ENCODE measurements at places on chromosomes 2 and 18.
A peak's percentile ranks its signal among the peaks of the same experiment; 100 is the strongest.

DNA sequence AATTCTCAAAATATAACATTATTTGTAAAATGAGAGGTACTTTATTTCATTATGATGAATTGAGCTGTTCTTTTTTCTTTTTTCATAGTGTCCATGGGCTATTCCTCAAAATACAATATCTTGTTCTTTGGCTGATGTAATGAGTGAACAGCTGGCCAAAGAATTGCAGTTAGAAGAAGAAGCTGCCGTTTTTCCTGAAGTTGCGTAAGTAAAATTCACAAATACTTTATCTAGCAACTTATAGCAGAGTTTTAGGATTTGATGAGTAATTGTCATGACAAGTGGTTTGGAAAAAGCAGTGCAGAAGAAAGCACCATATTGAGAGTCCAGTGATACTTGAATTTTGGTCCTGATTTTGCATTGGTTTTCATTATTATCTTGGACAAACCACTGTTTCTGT is 9.8 kb downstream of the RIOK3 start:
- no peak for DNase-seq

GRCh38 chr2:151891566-151892194 is 63.5 kb upstream of the ARL5A start:
- DNase-seq, result no peak

DNA sequence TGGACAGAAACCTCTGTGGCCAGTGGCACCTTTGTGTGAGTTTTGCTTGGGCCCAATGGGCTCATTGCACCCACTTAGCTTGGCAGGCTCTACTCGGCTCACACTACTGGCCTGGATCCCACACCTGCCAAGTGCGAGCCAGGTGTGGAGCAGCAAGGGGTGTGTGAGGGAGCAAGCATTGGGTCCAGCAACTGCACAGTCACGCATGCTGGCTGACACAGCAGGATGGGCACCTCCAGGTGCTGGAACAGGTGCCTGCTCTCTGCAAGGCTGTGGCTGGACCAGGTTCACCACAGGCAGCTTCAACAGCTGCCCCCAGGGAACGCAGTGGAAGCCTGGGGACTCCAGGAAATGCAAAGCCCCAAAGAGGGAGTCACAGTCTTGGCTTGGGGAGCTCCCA is 94.2 kb downstream of the DOK6 start:
- DNase-seq, result no peak

DNA sequence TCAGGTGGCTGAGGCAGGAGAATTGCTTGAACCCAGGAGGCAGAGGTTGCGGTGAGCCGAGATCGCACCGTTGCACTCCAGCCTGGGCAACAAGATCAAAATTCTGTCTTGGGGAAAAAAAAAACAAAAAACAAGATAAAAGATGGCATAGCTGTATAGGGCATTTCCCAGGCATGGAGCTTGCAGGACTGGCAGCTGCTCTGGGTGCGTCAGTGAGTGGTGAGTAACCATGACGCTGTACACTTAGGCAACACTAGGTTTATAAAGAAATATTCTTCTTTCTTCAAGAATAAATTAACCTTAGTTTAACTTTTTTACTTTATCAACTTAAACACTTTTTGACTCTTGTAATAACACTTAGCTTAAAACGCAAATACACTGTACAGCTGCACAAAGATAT is 15.4 kb downstream of the TGOLN2 start:
- no peak for DNase-seq

GRCh38 chr2:120963997-120964705 is 228.5 kb downstream of the GLI2 start:
- no peak for DNase-seq

- peak; percentile 19 for DNase-seq
These were observed 35.8 kb downstream of the SKOR2 start for GRCh38 chr18:47215554-47216138.

DNA sequence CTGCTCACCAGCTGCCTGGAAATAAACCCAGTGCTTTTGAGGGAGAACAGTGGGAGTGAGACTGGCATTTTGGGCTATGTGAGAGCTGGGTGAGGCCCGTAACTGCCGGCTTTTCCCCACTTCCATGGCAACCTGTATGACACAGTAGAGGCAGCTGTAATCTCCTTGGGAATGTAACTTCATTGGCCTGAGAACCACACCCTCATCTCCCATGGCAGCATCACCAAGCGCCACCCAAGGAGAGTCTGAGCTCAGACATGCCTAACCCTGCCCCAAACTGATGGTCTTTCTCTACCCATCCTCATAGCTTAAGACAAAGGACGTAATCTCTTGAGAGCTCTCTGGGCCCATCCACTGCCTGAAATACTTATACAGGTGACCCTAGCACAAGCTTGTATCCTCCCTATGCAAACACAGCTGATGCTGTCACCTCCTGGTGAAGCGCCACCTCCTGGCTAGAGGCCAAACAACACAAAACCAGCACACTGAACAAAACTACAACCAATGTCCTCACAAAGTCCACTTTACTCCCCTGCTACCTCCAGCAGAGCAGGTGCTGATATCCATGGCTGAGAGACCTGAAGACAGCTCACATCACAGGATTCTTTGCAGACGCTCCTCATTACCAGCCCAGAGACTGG is 763.4 kb upstream of the NRXN1 start:
- DNase-seq, result no peak

- no peak for DNase-seq
These were observed 875 bp upstream of the MAP3K19 start for GRCh38 chr2:135048122-135048521.

DNA sequence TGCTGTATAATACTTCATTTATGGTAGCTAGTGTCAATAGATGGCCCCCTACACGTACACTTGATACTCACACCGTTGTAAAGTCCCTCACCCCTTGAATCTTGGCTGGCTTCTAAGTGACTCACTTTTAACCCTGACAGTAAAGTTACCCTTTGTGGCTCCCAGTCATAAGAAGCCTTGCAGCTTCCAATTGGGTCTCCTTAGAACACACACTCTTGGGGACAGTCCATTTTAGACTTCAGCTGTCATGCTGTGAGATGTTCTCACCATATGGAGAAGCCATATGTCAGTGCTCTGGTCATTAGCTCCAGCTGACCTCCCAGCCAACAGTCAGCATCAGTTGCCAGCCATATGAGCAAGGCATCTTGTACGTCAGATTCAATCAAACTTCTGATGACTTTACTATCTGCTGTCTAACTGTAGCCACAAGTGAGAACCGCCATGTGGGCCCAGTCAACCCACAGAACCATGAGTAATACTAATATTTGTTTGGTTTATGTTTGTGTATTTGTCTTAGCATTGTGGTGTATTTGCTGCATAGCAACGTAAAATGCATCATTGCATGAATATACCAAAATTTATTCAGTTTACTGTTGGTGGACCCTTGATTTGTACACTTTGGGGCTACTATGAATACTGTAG is 68.3 kb downstream of the PTPN4 start:
- DNase-seq, result no peak

DNA sequence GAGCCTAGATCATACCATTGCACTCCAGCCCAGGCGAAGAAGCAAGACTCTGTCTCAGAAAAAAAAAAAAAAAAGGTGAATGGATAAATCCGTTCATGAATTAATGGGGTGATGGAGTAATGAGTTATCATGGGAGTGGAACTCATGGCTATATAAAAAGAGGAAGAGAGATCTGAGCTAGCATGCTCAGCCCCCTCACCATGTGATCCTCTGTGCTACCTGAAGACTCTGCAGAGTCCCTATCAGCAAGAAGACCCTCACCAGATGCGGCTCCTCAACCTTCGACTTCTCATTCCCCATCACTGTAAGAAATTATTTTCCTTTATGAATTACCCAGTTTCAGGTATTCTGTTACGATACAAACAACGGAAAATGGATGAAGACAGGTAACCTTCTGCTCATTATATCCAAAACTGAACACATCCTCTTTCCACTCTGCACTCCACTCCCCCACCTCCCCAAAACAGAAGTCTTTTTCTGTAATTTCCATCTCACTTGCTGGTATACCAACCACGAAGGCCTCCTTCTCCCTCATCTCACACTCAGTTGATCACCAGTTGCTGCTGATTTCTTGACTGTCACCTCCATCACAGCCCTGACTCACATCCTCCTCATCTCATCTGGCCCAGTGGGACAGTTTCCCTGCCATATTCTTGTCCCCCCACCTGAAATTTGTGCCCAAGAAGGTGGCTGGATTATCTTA is 8.8 kb downstream of the RETREG2 start:
- no peak for DNase-seq

DNA sequence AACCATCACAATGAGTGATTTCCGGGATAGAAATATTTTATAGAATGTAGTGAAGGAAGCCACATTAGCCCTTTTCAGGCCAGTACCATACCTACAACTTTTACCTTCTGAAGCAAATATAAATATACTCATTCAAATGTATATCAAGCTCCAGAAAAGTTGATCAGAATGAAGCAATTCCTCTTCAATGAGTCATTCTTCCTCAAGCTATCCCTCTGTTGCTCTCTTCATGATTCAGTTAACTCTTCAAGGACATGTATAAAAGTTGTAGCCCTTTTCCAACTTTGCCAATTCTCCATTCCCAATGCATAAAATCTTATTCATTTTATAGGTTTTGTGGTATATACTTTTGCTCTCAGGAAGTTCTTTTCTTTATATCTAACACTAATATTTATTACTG is 242.1 kb upstream of the RGPD4 start:
- DNase-seq, result no peak

DNA sequence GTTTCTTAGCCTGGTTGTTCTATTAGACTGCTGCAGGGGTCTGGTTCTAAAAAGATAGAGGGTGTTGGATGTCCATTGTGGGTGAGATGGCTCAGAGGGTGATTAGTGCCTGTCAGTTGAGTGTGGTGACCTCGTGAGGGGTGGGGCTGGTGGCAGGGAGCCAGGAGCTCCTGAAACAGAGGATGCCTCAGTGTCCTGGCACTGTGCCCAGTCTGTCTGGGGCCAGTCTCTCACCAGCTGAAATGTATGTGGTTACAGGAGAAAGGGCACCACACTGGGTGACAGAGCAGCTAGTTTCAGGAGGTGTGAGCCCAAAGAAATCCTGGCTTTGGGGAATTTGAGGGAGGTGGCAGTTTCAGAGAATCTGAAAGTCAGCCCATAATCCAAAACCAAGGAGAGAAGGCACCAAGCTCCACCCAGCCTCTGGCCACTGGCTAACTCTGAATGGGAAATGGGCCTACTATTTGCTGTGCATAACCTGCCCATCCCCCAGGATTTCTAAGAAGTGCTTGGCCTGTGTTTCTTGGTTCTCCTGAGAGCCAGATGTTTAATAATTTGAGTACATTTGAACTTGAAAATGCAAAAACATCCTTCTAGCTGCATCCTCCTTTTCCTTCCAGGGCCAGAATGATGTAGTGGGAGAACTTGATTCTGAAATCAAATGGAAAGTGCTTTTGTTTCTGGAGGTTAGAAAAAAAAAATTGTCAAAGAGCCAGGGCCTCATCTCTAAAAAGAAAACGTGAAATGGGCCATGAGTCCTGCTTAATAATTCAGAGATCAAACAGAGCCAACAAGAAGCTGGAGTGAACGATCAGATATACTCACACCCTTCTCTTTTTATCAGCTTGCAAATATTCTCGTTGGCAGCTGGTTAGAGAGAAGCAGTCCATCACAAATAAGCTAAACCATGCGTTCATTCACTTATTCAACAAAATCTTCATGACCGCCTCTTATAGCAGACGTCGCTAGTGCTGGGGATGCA is 92.3 kb downstream of the B3GNT2 start:
- DNase-seq, result no peak

- no peak for DNase-seq
These were observed 85.6 kb upstream of the ST3GAL5 start for GRCh38 chr2:85974390-85974789.

DNA sequence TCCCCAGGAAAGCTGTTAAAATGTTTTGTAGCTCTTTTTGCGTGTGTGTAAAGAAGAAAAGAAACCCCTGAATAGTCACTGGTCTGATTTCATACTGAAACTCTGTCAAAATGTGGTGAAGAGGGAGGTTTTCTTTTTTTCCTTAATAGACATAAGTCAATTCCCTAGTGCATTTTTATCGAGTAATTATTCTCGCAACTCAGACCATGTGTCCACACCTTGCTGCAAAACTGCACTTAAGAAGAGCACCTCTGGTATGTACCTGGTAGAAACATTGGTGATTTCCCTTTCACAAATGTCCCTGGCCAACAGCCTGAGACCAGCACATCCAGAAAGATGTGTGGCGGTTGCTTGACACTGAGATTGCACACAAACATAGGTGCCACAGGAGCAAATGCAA is 159.9 kb downstream of the ZNF521 start:
- no peak for DNase-seq

- DNase-seq, result no peak
These were observed 339.5 kb upstream of the GCFC2 start for GRCh38 chr2:76050196-76050595.

DNA sequence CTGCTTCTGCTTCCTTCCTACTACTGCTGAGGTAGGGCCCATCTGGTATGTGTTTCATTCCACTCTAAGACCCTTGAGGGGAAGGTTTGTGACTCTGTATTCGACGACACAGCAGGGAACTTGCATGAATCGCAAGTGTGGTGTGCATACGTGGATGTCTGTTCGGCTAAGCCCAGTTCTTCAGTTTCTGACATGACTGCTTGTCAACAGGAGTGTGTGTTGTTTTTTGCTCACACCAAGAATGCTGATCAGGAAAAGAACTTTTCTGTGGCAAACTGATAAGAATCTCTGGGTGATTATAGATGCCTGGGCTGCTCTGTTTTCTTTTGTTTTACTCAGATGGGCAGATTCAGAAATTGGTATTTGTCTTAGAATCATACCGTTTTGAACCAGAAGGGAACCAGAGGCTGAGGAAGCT is 22.0 kb downstream of the TNFRSF11A start:
- DNase-seq, result no peak

- no peak for DNase-seq
These were observed 267.0 kb upstream of the HS6ST1 start for GRCh38 chr2:128585706-128586105.

- DNase-seq, result no peak
These were observed 652 bp downstream of the SH3YL1 start for GRCh38 chr2:263022-263738.

- DNase-seq, result no peak
These were observed 38.6 kb downstream of the PTPRM start for GRCh38 chr18:7605705-7606104.

- DNase-seq, result no peak
These were observed 106.9 kb downstream of the LIPG start for GRCh38 chr18:49668574-49669275.

DNA sequence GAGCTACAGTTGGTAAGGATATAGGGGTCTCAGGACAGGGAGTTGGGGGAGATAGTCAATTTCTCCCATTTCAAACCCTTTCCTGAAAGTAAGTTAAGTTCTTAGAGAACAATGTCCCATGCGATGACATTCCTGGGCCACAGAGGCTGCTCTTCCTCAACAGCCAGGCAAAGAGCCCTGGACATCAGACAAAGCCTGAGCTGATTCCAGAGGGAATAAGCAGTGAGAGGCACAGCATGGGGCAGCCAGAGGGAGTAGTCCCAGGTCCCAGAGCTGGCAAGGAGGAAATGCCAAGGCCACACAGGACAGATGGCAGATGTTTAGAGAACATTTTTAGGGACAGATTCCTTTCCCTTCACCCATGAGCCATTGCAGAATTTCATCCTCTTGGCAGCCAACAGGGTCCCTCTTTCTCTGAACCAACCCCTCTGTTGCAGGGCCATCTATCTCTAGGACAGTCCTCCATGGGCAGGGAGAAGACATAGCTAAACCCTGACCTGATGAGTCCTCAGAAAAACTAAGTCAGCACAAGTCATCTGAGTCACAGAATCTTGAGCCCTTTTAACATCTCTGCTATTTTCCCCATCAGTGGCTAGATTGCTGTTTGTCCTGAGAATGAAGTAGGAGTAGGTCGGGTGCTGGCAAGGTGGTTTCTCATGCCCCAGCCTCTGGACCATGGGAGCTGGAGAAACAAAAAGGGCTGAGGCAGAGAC is 81.6 kb upstream of the STPG4 start:
- no peak for DNase-seq

All from progenitor cell of endocrine pancreas (in vitro differentiated cells).